NCI-H2029 treated with DMSO at 0.1 percent for 48 hours (cell line): ENCODE measurements at places on chromosomes 3 and 15.

DNA sequence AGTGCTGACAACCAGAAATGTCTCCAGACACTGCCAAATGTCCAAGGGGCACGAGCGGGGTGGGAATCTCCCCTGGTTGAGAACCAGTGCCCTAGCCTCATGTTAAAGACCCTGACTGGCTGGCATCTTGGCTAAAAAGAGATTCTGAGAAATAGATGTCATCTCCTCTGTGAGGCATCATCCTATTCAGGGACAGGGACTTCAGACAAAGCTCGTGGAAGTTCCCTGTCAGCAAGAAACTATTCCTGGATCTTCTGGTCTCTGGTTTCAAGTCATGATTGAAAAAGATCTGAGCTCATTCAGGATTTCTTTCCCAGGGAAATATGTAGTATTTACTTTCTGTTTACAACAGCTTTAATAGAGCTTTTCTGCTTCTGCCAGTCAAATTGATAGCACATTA is 10.8 kb downstream of the WDR5B start:
- DNase-seq: no peak

GRCh38 chr3:132180337-132180791 is 136.8 kb upstream of the ACP3 start:
- peak; percentile 34 for DNase-seq

DNA sequence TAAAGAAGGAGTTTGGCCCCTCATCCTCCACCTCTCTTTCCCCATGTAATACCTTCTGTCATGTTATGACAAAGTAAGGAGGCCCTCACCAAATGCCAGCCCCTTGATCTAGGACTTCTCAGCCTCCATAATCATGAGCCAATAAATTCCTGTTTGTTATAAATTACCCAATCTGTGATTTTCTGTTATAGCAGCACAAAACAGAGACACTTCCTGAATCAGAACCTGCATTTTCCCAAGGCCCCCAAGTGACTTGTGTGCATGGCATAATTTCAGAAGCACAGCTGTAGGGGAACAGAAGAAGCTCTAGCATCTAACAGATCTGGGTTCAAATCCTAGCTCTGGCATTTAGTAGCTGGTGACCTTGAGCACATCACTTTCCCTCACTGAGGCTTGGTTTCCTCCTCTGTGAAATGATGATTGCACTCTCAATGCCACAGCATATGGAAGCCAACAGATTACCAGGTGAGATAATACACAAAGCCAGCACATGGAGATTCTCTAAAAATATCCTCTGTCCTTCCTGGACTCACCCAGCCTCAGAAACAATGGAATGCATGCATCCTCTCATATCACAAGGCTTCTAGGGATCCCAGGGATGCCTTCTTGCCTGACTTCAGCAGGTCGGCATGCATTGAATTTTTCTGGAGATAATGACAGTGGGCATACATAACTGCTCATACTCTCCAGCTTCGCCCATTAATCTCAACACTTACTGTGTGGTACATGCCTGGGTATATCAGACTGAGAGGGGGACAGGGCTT is 26.3 kb downstream of the TLNRD1 start:
- DNase-seq: no peak

DNA sequence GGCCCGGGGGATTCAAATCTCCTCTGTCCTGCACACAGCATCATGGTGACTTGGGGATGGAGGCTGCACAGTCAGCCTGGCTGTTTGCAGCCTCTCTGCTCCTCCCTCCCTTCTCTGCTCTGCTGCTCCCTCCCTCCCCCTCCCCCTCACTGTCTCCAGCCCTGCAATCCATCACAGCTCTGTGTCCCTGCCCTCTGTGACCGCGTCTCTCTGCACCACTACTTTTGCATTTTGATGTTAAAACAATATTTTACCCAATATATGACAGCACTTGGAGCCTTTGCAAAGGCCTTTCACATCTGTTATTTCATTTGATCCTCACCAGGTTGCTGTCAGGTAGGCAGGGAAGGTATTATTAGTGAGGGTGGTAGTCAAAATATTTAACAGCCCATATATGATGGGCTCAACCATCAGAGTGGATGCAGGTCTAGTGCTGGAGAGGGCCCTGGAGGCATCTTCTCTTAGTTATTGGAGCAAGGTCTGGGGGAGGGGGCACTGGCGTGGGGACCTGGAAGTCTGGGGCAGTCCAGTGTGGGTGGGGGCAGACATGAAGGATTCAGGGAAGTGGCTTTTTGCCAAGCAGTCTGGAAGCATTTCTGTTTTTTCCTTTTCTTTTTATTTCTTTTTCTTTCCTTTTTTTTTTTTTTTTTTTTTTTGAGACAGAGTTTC is 16.3 kb upstream of the VPS8 start:
- no peak for DNase-seq

DNA sequence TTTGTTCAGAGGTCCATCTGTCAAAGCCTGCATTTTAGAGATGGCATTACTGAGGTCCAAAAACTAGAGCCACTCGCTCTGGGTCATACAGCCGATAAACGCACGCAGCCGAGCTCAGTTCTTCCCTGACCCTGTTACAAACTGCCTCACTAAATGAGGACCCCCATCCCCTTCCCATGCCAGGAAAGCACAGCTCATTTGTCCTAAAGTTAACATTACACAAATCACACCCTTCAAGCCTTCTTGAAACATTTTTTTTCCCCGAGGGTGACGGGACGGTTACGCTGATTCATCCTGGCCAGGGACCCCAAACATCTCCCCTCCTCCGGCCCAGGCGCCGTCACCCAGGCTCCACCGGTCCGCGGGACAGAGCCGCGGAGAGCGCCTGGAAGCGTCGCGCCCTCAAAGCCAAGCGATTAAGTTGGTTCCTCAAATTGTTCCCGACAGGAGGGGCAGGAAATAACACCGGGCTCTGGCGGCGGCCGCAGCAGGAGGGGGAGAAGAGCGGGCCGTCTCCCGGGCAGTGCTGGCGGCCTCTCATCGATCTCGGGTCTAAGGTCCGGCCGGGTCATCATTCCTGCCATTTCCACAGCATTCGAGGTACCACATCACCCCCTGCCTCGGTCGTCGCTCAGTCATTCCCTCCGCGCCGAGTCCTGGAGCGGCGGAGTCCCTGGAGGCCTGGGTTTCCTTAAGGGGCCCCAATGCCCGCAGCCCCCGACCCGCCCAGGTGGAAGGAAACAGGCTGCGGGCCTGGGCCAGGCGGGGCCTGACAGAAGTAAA is 619 bp upstream of the CMTM8 start:
- DNase-seq: no peak

- DNase-seq: no peak
These were observed 127.6 kb upstream of the MEF2A start for GRCh38 chr15:99438224-99438585.

DNA sequence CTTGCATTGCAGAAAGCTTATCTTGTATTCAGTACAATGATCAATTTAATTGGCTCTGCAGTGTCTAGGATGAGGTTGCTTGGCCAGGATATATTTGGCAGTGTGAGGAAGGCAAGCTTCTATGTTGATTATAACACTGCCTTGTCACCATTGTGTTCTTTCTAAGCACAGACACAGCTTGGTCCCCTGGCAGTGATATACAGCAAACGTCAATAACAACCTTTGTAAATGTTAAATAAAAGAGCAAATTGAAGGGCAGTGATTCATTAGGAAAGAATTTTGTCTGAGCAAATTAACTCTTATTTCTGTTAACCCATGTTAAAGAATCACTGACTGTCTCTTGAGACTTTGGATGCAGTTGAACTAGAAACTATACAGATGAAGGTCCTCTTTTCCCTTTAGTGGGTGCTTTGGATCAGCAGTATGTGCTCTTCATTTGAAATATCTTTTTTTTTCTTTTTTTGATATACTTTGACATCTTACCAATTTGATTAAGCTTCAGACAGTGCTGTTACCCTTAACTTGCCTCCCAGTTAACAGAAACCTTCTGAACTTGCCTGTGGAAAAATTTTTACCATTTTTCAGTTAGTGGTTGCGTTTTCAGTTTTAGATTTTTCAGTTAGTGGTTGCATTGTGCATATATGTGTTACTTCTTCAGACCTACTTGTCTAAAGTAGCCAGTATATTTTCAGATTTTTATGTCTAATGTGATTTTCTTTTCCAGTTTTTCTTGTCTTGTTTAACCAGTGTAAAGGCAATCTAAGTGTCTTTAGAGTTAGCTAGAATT is 199.8 kb downstream of the TCF12 start:
- DNase-seq: no peak

DNA sequence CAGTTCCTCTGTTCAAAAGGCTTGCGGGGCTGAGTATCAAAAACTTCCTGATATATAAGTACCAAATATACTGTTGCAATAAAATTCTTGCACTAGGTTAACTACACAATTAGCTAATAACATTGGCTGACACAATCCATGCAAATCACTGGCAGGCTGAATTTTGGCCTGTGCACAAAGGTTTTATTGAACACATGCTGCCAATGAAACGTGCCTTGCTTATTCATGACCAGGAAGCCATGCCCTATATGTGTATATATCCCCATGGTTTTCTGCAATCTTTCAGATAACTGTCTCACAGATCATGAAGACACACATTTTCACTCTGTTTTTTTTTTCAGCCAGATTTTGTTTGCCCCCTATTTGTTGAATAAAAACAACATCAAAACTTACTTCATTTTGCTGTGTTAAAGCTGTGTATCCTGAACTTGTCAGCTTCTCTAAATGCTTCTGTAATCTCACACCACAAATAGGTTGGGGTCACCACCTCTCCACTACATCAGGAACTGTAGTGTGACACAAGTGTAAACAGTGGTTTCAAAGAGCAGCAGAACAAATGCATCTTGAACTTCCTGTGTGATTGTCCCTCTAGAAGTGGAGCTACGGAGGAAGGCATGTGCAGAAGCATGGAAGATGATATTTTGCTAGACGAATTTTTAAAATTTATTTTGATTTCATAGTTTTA is 920.7 kb upstream of the NR2F2 start:
- no peak for DNase-seq

DNA sequence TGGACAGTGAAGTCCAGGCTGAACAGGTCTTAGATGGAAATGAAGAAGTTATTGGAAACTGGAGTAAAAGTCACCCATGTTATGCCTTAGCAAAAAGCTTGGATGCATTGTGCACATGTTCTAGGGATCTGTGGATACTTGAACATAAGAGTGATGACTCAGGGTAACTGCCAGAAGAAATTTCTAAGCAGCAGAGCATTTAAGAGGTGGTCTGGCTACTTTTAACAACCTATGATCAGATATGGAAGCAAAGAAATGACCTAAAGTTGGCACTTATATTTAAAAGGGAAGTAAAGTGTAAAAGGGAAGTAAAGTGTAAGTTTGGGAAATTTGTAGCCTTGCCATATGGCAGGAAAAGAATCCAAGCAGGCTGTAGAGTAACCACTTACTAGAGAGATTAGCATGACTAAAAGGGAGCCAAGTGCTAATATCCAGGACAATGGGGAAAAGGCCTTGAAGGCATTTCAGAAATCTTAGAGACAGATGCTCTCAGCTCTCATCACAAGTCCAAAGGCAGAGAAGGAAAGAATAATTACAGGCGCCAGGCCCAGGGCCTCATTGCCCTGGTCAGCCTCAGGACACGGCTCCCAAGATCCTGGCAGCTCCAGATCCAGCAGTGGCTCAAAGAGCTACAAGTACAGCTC is 73.9 kb upstream of the KCNH8 start:
- no peak for DNase-seq

GRCh38 chr3:129419476-129419875 is 9.0 kb downstream of the EFCAB12 start:
- DNase-seq: no peak

GRCh38 chr3:67619991-67620390 is 34.4 kb downstream of the SUCLG2 start:
- no peak for DNase-seq

GRCh38 chr15:28182216-28182615 is 83.1 kb upstream of the OCA2 start:
- no peak for DNase-seq

DNA sequence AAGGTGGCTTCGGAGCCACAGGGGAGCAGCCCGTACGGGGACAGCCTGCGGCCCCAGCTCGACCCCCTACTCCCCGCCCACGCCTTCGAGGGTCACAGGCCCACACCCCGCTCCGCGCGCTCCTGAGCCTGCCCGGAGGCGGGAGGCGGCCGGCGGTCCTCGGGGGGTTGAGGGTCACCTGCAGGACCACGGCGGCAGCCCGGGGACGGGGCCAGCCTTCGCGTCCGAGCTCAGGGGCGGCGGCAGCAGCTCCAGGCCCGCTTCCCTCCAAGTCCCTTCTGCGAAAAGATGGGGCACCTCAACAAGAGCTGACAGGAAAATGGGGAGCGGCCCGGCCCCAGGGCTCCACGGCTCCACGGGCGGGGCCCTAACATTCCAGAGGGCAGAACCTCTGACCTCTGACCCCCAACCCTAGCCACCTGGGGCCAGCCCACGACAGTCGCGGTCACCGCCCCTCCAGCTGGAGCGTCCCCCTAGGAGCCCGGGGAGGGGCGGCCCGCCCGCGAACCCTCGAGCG is 428 bp downstream of the LYSMD4 start:
- DNase-seq: no peak

GRCh38 chr3:38560284-38560683 is 64.1 kb downstream of the EXOG start:
- no peak for DNase-seq

GRCh38 chr3:62876064-62876463 is 848 bp upstream of the CADPS start:
- DNase-seq: no peak

DNA sequence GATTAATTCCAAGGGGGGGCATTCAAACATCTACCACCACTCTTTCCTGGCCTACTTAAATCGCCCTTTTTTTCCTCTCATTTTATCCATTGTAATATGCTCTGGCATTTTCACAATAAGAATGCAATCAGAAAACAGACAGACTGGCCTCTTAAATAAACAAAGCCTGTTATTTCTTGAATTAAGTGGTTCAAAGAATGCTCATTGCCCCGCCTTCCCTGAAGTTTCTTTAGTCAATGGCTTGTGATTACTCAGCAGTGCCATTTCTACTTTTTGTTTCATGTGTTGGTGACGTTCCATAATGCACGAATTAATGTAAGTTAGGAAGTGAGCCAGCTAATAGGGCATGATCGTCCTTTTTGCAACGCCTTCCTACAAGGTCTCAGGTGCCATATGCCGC is 68.0 kb downstream of the FBN1 start:
- DNase-seq: no peak

GRCh38 chr15:90142216-90143165 is 40.2 kb upstream of the IDH2 start:
- DNase-seq: no peak

DNA sequence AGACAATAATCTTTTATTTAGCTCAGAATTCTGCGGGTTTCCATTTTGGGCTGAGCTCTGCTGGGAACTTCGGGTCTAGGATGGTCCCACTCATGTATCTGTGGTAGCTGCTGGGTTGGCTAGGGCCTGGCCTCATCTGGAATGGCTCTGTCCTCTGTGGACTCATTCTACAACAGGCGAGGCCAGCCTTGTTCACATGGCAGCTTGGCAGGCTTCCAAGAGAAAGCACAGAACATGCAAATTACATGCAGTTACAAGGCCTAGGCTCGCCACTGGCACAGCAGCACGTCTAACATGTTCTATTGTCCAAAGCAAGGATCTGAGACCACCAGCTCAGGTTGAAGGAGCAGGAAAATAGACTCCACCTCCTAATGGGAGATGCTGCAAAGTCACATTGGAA is 431.4 kb downstream of the PDCD6IP start:
- DNase-seq: no peak

GRCh38 chr3:157495846-157496245 is 7.4 kb downstream of the VEPH1 start:
- no peak for DNase-seq

- DNase-seq: no peak
These were observed 6.0 kb downstream of the RAB27A start for GRCh38 chr15:55283379-55284147.
